Muscle of back (tissue), 13 donors: ENCODE measurements at places on chromosomes 11 and 22. TPM values are rescaled to one million over a fixed set of nuclear protein-coding genes. Genes with fewer than 3 reads are reported as not detected.

Gene ZNF215
- 0.98 TPM for polyA plus RNA-seq

Gene RAPSN
- polyA plus RNA-seq: 70.1 TPM

- no peak for DNase-seq
These were observed 401.5 kb downstream of the TBC1D22A start for GRCh38 chr22:47163856-47164513.

Gene GGTLC3
- polyA plus RNA-seq: not detected

- DNase-seq: no peak
These were observed 49.0 kb downstream of the PRR5L start for GRCh38 chr11:36345084-36345511.

Gene OR10A2
- polyA plus RNA-seq: not detected
